ENCODE measurements at places on chromosomes 6 and 20. TPM values are rescaled to one million over a fixed set of nuclear protein-coding genes. Genes with fewer than 3 reads are reported as not detected.

DNA sequence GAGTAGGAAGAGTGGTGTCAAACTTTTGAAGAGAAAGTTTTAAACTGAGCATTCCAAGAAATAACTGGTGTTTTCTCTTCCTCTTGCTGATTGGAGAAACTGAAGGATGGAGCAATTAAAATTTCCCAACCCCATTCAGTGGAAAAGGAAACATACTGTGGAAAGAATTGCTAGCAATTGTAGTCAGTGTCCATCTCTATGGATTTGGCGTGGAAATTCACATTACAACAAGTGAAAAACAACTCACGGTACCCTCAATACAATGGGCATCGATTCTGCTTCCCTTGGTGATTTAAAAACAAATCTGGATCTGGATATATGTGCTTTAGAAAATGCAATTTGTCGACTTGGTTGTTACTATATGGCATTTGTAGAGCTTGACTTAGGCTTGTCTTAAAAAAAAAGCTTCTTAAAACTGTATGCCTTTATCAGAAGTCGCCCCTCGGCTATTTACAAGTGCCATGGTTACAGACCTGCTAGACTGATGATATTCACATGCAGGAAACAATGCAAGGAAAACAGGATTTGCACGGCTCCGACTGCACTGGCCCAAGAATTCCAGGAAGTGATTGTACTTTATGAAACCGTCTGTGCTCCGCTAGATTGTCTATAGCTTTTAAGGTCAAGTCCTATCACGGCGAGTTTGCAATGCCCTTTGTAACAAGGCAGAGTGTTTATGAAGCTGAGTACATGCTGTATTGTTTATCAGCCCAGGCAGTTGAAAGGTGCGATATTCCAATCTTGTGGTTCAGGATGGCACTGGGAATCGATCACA is 131.7 kb upstream of the PHACTR1 start:
- no peak for DNase-seq

GRCh38 chr6:41602864-41603608 is 35.2 kb upstream of the MDFI start:
- DNase-seq: peak; percentile 78

DNA sequence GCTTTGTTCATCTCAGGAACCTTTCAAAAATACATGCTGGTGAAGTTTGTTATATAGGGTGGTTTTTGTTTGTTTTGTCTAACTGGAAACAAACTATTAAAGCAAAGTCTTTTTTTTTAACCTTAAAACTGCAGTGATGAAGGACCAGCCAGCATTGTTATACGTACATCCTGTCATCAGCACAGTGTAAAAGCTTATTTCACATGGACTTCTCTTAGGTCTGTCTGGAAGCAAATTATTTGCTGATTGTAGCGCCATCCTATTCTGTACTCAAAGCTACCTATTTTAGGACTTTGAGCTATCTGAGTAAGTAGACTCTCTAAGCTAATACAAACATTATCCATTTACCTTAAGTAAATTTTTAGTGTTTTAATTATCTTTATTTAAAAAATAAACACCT is 61.7 kb downstream of the SNX9 start:
- no peak for DNase-seq

- DNase-seq: no peak
Measured at GRCh38 chr6:112680091-112680490, 333.0 kb downstream of the RFPL4B start.

GRCh38 chr6:5334341-5334740 is 73.0 kb downstream of the FARS2 start:
- DNase-seq: no peak

CENPB gene
- polyA plus RNA-seq: 41.0 TPM

DNA sequence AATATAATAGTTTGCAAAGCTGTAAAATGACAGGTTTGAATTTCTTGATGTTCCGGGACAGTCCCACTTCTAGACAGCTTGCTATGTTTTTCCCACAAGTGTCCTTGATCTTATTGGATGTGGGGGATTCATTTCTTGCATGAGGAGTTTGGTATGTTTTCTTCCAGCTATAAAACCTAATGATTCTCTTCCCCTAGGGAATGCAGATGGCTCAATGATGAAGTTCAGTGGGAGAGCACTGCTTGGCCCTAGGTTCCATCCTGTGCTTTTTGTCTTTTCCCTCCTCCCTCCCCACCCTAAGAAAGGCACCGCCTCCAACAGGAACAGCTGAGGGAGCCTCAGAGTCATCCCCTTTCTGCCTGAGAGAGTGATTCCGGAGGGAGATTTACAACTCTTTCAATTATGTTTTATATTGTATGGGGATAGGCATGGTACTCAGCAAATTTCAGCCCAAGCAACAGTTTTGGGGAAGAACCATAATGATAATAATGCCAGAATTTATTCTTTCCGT is 149.2 kb downstream of the PHACTR1 start:
- no peak for DNase-seq

- DNase-seq: peak; percentile 10
Measured at GRCh38 chr6:63272397-63272796, 47.4 kb downstream of the LGSN start.

ADAM33 gene
- 4.2 TPM for polyA plus RNA-seq

MACROD2 gene
- 14.4 TPM for polyA plus RNA-seq

- DNase-seq: no peak
Measured at GRCh38 chr6:5159162-5159561, 74.0 kb downstream of the PPP1R3G start.

Measured in right renal cortex interstitium (tissue), 3 donors.